ENCODE measurements at places on chromosomes 16 and 17.

GRCh38 chr17:45763182-45763581 is 20.9 kb upstream of the CRHR1 start:
- DNase-seq, result no peak

- no peak for DNase-seq
These were observed 11.7 kb upstream of the CD300H start for GRCh38 chr17:74578979-74579378.

- no peak for DNase-seq
These were observed 165.6 kb upstream of the KCNJ16 start for GRCh38 chr17:69909389-69909788.

DNA sequence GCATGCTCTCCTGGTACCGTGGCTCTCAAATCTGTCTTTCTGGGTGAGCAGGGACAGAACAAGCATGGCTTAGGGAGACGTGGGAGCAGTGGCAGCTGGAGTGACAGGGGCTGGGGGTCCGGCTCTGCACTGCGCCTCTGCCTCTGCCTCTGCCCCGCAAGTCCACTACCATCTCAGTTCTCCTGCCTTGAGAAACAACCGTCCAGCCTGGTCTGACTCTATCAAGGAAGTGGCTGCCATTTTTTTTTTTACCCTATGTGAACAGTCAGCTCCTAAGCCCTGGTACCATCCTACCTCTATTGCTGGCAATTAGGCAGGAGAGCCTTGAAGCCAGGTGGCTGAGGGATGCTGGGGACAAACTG is 16.1 kb downstream of the HIC1 start:
- DNase-seq, result no peak

DNA sequence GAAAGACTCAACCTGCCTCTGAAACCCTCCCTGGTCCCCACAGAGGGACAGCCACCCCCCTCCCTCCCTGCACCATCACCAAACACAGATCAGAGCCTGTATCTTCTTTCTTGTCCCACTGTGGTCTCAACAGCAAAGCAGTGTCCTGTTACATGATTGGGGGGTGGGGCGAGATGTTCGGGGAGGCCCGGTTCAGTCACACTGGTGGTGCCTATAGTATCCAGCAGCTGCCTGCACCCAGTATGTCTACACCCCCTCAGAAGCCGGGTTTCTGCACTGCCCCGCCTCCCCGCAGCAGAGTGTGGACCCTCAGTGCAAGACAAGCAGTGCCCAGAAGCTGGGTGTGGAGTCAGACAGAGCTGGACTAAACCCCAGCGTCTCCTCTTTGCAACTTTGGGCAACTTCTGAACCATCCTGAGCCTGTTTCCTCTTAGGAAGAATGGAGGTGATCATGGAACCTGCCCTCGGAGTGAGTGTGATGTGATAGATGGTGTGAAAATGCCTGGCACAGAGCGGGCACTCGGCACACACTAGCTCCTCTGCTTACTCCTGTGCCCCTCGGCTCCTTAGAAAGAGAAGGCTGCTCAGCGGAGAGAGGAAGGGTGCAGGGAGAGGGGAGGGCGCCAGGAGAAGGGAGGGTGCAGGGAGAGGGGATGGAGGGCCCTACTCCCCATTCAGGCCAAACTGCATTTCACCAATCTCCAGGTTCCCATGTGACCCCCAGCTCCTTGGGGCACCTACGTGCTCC is 84.0 kb upstream of the TNRC6C start:
- no peak for DNase-seq

DNA sequence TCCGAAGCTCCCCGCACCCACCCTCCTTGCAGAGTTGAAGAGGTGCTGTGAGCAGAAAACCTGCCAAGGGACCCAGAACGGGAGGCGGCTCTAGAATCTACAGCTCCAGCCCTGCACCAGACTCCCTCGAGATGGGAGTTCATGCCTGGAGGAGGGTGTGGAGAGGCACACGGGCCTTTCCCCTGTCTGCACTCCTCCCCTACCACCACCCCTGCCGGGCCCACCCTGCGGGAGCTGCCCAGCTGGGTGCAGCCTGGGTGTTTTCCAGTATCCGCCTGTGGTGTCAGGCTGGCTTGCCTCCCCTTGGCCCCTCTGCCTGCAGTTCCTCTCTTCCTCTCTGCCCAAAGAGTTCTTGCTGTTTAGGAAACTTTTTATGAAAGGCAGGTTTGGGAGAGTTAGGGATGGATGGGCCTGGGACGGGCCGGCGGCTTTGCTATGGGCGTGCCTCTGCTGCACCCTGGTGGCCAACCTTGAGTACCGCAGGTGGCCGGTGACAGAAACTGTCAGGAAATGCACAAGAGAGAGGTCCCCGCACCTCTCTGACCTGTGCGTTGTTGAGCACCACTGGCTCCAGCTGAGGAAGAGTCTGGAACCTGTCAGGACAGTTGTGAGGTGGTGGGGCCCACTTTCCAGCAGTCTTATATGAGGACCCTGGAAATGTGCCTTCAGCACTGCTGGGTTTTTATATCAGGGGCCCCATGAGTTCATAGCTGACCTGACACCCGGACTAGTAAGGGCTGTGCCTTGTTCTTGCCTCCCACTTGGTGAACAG is 354.1 kb downstream of the SEC14L1 start:
- DNase-seq, result peak; percentile 93

- no peak for DNase-seq
These were observed 14.2 kb downstream of the JPH3 start for GRCh38 chr16:87616556-87616955.

DNA sequence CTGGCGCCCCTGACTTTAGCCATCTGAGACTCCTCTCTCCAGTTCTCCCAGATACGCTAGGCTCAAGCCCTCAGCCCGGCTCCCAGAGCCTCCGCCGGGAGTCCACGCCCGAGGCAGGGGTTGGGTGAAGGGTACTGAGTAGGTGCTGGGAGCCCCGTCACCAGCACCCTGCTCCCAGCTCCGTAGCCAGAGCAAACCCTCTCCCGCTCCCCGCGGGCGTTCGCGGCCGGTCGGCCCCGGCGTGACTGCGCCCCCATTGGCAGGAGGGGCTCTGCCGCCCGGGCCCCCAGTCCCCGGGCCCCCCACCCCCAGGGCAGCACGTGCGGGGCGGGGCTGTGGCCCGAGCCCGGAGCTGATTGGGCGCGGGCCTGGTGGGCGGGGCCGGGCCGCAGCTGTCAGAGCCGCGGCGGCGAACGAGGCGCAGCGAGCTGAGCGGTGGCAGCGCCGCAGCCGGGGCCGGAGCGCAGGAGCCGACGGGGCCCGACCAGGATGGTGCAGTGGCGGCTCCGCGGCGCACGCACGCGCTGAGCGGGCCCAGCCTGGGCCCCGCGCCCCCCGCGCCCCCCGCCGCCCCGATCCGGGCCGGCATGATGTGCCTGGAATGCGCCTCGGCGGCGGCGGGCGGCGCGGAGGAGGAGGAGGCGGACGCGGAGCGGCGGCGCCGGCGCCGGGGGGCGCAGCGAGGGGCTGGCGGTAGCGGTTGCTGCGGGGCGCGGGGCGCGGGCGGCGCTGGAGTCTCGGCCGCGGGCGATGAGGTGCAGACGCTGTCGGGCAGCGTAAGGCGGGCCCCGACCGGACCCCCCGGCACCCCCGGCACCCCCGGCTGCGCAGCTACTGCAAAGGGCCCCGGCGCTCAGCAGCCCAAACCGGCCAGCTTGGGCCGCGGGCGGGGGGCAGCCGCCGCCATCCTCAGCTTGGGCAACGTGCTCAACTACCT is at the start of gene SPNS2:
Gene SPNS2, plus strand, starts transcription at position 421 of the 937 bp plus-strand sequence. Its CDS starts 167 bp downstream, at position 588.
- peak; percentile 92 for DNase-seq

- no peak for DNase-seq
These were observed 142.8 kb upstream of the FOXF1 start for GRCh38 chr16:86367291-86368072.

DNA sequence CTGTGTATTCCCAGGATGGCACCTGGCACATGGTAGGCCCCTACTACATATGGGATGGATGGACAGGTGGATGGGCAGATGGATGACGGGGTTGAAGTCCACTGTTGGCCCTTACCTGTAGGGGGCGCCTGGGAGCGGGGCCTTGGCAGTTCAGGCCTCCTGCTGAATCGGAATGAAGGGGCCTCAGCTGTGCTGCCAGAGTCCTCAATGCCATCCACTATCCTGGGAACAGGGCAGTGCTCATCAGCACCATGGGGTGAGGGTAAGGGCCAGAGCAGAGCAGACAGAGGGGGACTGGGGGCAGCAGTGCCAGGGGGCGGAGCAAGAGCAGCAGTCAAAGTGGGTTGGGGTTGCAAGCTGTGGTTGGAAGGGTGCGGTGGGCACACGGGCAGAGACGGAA is 8.3 kb upstream of the RAB5C start:
- no peak for DNase-seq

- no peak for DNase-seq
These were observed 203.5 kb upstream of the TNRC6C start for GRCh38 chr17:77754956-77755355.

DNA sequence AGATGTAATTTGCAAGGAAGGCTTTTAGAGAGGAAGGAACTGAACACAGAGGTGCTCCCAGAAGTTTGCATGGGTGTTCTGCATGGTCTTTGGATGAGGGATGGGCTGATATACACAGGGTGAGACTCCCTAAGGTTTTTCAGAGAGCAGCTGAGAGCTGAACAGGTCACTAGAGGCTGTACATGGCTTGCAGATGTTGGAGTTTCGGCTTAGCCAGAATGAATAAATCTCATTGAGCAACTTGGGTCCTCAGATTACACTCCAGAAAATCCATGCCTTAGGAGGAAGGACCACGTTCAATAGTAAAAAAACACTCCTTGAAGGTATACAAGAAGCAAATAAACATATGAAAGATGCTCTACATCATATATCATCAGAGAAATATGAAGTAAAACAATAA is 7.5 kb upstream of the ITGB3 start:
- DNase-seq, result no peak

- no peak for DNase-seq
These were observed 15.8 kb upstream of the CLEC18A start for GRCh38 chr16:69935278-69935711.

- DNase-seq, result no peak
These were observed 5.2 kb upstream of the MRPL38 start for GRCh38 chr17:75909812-75910274.

DNA sequence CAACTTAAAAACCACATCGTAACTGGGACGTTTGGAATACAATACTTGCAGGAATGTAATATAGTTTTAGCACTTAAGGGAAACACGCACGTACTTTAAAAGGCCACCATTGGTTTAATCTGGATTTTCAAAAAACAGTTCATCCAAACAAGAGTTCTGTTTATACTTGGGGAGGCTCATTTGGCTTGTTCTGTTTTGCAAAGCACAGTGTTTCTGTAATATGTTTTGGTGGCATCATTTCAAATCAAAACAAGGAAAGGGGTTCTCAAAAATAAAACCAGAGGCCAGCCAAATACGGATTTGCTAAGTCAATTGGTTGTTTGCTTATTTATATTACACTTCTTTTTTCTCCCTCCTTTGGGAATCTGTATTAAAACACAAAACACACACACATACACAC is 656.1 kb upstream of the SOX9 start:
- DNase-seq, result no peak

DNA sequence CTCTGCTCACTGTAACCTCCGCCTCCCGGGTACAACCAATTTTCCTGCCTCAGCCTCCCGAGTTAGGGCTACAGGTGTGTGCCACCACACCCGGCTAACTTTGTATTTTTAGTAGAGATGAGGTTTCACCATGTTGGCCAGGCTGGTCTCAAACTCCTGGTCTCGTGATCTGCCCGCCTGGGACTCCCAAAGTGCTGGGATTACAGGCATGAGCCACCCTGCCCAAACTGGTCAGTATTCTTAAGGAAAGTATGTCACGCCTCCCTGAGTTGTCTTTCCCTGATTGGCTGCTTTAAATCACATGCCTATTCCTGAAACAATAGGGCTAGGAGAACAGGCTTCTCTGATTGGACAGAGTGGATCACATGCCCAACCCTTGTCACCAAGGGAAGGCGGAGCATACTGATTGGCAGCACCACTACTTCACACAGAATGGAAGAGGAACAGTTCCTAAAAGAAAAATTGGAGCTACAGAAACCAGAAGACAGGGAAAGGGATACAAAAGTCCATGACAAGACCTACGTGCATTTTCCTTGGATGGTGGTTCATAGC is 17.6 kb upstream of the CYB5B start:
- DNase-seq, result no peak

- no peak for DNase-seq
These were observed 1744.2 kb downstream of the TP53TG3F start for GRCh38 chr16:35203636-35204035.

GRCh38 chr17:4425398-4425797 is 8.3 kb upstream of the SPNS3 start:
- no peak for DNase-seq

GRCh38 chr16:85086347-85087291 is 25.7 kb downstream of the CIBAR2 start:
- peak; percentile 91 for DNase-seq

DNA sequence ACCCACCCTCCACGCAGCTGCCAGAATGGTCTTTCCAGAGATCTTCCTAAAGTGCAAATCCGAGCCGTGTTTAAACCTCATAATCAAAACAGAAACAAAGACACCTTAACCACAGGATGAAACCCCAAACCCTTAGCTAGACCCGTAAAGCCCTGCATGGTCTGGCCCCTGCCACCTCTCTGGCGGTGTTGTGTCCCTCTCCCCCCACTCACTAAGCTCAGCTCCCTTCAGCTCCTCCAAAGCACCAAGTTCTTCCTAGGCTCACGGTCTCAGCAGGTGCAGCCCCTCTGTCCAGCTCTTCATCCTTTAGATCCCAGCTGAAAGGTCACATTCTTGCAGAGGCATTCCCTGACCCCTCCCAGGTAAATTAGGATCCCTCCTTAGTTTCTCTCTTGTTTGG is 4.4 kb upstream of the NXPH3 start:
- no peak for DNase-seq

GRCh38 chr17:16477255-16477654 is 14.7 kb downstream of the LRRC75A start:
- peak; percentile 88 for DNase-seq

DNA sequence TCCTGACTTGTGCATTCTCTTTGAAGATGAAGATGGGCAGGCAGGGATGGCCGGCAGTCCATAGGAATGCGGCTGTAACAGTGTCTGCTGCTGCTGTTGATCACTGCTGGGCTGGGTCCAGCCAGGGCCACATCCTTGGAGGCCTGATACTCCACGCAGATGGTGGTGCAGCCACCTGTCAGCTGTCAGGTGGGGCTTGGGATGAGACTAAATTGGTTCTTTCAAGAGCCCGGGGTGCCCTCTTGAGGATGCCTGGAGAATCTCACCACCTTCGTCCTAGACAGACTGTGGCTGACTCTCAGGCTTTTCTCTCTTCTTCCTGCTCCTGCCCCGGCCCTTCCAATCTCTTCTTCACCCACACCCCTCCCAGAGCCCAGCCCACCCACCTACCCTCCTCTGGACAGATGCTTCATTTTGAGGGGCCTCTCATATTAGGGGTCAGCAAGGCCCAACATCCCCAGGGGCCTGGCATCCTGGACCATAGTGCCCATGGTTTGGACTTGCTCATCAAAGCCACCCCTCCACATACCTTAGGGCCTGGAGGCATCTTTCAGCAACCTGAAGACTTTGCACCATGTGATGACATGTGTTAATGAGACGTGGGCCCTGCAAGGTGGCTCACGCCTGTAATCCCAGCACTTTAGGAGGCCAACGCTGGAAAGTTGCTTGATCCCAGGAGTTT is 19.1 kb downstream of the OSBPL7 start:
- DNase-seq, result peak; percentile 66

DNA sequence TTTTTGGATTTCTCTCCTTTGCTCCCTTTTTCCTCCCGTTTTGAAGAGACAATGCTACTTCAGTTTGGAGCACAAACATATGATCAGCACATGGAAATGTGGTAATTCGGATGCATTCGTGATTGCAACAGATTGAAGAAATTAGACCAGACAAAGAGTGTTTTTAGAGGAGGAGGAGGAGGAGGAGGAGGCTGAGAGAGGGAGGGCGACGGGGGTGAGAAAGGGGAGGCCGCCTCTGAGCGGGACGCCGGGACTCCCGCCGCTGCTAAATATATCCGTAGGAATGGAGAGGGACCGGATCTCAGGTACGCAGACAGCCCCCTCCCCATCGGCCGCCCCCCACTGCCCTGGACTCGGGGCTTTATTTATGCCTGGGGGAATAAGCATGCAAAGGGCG is 179.3 kb downstream of the SEC14L1 start:
- no peak for DNase-seq
